ENCODE measurements at places on chromosomes 4 and X.

DNA sequence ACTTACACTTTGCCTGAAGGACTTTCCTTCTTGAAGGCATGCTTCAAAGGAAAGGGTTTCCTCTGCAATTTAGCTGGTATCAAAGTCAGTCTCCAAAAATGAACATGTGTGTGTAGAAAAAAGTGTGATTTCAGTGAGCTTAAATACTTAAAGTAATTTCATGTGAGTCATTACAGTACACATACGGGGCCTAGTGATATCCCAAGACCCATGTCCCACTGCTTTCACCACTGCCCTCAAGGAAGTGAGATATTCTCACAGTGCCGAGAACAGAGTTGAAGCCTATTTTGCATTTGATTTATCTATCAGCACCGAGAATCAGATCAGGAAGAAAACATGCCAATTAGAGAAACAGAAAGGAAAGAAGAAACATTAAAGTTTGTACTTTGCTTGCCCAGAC lies 61.0 kb downstream of the CHST7 start:
- DNase-seq: no peak

GRCh38 chr4:125703443-125703842 lies 388.7 kb downstream of the FAT4 start:
- peak; percentile 49 for DNase-seq

DNA sequence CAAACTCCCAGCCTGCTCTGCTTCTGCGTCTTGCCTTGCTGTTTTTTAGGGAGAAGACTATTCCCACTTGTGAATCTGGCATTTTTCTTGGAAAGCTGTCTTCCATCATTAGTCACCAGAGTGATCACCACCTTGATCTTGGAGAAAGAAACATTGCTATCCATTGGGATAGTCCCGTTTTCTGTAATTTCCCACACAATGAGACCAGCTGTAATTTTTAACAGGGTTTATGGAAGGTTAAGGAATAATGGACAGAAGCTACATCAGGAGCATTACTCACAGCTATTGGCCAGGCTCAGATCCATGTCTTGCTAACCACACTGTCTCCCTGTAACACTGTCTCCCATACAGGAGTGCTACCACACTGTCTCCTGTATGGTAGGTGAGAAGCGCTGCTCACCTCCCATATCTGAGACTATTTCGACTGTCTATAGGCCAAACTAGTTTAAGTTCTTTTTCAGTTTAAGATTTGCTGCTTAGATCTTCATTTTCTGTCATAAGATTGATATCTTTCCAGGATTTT lies 523.0 kb downstream of the SPRY1 start:
- no peak for DNase-seq

GRCh38 chrX:103776546-103776945 lies at the start of gene PLP1:
Gene PLP1 (plus strand): TSS chrX:103776840. CDS start chrX:103776996, 156 bp downstream.
- no peak for DNase-seq

- no peak for DNase-seq
Measured at GRCh38 chr4:10343656-10344055, 113.6 kb downstream of the ZNF518B start.

DNA sequence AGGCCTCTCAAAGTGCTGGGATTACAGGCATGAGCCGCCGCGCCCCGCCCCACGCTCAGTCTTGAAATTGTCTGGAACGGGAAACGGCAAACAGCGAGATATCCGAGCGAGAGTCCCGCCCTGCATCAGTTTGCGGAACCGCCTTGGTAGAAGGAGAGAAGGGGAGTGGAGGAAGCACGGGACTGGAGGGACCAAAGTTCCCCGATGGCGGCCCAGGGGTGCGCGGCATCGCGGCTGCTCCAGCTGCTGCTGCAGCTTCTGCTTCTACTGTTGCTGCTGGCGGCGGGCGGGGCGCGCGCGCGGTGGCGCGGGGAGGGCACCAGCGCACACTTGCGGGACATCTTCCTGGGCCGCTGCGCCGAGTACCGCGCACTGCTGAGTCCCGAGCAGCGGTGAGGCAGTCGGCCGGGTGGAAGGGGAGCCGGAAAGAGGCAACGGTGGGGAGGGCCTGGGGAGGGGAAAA lies at the start of gene BST1:
BST1 (plus strand) TSS at position 125 of the 463 bp plus-strand sequence; CDS start at position 205, 80 bp downstream.
- peak; percentile 72 for DNase-seq

GRCh38 chr4:113574636-113575103 lies 186.9 kb downstream of the CAMK2D start:
- peak; percentile 79 for DNase-seq

GRCh38 chr4:87087420-87087819 lies 133.0 kb downstream of the KLHL8 start:
- no peak for DNase-seq

GRCh38 chr4:106355193-106355592 lies 13.4 kb downstream of the GIMD1 start:
- DNase-seq: no peak

DNA sequence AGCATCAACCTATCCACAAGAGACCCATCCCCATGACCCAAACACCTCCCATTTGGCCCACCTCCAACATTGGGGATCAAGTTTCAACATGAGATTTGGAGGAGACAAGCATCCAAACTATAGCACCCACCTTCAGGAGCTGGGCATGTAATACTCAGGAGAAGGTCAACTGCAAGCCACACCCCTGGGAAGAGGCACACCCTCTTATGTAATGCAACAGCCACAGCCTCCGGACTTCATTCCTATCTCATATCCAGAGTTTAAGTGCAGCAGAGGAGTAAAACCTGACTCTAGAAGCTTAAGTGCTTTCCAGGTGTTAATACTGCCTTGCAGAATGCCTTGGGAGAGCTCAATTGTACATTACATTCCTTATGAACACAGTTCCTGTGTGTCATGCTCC lies 197.4 kb downstream of the PTTG2 start:
- DNase-seq: no peak

DNA sequence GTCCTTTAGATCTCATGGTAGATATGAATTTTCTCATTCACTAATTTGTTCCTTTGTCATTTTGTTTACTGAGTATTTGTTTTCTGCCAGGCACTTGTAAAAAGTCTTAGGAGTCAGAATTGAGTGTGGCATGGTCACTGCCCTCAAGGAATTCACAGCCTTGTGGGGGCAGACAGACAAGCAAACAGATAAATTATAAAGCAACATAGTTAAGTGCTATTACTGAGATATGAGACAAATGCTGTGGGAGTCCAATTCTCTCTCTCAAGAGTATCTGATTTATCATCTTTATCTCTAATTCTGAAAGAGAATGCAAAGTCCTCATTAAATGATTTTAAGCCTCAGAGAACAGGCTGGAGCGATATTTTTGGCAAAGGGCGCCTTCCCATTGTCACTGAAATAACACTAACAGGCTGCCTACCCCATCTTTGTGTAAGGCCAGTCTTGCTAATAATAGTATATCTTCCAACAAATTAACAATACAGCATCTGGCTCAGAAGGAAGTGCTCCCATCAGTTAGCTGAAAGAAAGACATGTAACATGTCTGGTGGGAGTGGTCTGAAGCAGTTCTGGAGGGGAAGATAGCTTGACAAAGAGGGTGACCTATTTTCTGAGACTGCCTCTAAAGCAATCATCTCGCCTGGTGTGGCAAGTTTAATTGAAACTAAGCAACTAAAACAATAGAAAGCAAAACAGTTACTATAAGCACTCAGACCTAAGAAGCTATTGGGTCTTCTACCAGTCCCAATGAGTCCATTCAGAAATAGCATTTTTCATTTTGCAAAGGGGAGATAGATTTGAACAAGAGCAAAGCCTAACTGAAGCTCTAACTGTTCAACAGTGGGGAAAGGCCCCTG lies 61.5 kb upstream of the AMOT start:
- no peak for DNase-seq

DNA sequence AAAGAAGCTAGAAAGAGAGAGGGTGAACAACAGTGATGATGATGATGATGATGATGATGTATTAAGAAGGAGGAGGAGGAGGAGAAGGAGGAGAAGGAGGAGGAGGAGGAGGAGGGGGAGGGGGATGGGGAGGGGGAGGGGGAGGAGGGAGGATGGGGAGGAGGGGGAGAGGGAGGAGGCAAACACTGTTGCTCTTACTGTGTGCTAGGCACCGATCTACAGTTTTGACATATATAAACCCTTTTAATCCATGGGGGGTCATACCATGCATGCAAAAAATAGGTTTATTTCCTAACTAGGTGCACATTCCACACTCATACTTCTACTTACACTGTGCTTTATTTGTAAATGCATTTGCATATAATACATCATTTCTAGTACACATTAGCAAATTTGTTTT lies 482.8 kb upstream of the FAM241A start:
- no peak for DNase-seq

DNA sequence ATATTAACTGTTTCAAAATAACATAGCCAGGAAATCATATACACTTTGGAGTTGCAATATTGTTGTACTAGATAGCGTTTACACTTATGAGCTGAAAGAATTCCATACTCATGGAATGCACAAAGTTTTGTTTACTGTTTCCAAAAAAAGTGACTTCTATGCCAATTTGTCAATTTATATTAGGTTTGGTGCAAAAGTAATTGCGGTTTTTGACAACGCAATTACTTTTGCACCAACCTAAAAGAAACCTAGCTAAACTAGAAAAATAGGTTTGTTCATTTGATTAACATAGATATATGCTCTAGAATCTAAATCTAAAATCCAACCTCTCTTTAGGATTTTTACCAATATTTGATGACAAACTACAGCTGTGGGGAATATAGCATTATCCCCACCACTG lies 15.2 kb downstream of the RXFP1 start:
- DNase-seq: no peak

- DNase-seq: no peak
Measured at GRCh38 chrX:120145295-120145925, 13.0 kb upstream of the RHOXF2 start.

Data from EL (cell line).